ENCODE measurements at places on chromosomes 3 and 15. TPM values are rescaled to one million over a fixed set of nuclear protein-coding genes. Genes with fewer than 3 reads are reported as not detected.
A peak's percentile ranks its signal among the peaks of the same experiment; 100 is the strongest.

- no peak for DNase-seq
These were observed 75.5 kb downstream of the CCR1 start for GRCh38 chr3:46132565-46132964.

- no peak for DNase-seq
These were observed 53.7 kb downstream of the SCN11A start for GRCh38 chr3:38998086-38998485.

- DNase-seq, result no peak
These were observed 74.0 kb upstream of the CNTN4 start for GRCh38 chr3:2024713-2025112.

DNA sequence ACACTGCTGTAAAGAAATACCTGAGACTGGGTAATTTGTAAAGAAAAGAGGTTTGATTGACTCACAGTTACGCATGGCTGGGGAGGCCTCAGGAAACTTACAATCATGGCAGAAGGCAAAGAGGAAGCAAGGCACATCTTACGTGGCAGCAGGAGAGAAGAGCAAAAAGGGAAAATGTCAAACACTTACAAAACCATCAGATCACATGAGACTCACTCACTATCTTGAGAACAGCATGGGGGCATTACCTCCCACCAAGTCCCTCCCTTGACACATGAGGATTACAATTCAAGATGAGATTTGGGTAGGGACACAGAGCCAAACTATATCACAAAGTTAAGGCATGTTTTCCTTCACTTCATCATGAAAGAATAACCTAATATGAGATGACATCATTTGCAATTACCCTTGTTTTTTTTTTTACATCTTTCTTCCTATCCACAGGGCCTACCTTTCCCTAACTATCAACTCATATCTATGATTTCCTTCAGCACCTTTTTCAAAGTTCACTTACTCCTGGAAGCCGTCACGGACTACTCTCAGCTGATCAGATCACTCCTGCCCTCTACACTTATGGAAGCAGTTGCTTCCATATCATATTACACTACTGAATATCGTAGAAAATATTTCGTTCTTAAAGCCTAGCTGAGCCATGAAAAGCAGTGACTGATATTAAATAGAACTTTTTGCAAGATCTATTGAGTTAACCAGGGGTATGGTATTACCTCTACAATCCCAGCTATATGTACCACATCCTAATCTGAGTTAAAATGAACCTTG, 25.5 kb upstream of the ATP8B4 start:
- no peak for DNase-seq

DNA sequence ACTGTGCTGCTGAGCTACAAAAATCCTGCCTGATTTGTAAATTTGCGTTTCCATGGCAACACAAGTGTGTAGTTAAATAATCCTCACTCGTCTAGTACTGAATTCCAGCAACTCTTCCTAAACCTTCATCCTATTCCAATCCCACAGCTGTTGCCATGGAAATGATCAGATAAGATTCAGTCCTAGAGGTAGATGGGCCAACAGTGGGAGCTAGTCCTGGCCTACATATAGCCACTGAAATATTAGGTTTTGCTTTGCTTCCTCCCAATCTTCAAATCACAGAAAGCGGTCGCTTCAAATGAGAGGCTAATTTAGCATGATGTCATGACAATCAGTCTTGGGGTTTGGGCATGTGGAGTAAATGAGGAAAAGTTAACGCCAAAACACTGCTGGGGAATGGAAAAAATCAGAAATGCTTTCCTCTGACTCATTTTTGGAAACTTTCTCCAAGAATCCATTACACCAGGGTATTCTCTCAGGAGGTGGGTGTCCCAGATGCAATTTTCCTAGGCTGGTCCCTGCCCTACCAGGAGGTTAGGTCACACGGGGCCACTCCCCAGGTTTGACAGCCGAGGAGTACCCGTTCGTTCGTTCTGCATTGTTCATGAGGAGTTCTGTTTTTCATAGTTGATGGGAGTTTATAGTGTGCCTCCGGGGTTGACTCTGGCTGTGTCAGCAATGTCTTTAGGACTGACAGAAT, 159.2 kb upstream of the SLCO3A1 start:
- no peak for DNase-seq

- no peak for DNase-seq
These were observed 117.6 kb downstream of the FEZF2 start for GRCh38 chr3:62255758-62256157.

DNA sequence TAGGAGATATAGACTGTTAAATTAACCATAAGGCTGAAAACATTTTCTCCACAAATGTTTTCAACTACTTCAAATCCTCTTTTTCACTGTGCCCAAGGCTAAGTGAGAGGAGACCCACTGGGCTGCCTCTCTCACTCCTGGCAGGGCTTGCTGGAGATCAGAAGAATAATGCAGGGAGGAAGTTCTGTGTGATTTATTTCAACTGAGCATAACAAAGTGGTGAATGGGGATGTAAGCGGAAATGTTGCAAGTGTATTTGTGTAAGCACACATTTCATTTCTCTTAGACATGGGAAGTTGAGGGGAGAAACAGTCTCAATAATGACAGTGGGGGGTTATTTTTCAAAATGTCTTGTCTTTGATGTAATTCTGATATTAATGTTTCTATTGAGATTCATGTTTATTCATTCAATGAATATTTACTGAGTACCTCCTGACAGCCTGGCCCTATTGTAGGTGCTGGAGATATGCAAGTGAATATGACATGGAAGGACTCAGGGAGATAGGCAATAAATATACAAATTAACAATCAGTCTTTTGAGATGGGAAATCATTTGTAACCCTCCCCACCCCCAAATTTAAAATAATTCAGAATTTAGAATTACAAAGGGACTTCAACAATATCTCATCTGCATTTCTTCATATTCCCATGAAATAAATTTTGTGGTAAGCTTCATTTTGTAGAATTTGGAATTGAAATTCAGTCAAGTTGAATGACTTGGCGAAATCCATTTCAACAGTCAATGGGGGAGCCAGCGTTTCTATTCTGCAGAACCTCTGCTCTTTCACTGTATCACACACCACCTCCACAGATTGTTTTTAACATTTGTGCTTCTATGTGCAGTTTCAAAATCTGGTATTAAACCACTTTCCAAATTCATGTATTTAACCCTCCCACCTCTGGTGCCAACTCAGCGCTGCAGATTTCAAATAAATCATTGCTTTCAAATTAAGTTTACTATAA, 247.2 kb downstream of the SLC9A9 start:
- no peak for DNase-seq

DNA sequence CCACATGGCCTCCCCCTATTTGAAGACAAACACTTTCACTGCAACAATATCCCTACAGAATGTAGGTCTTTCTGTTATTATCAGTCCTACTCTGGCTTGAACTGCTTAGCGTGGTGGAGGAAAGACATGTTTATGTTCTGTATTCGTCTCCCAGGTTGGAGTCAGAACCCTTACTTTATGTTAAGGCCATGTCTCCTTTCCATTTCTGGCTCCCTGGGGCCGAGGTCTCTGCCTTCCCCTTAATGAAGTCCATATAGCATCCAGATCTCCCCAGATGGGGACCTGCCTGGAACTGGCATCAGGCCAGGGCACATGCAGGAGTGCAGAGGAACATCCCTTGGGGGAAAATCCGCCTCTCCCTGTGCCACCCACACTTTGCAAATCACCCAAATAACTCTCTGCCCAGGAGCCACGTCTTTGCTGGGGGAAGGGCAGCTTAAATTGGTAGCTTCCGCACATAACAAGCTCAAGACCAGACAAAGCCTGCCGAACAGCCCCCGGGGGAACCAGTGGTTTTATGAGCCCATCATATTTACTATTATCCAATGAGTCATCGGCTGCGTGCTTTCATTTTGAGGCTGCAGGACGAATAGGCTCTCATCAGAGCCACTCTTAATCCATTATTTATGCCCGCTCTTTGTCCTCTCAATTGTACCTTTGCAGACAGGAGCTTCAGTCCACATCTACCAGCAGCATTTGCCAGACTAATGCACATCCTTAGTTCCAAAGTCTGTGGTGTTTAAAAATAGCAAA, 237.0 kb downstream of the UACA start:
- DNase-seq, result no peak

DNA sequence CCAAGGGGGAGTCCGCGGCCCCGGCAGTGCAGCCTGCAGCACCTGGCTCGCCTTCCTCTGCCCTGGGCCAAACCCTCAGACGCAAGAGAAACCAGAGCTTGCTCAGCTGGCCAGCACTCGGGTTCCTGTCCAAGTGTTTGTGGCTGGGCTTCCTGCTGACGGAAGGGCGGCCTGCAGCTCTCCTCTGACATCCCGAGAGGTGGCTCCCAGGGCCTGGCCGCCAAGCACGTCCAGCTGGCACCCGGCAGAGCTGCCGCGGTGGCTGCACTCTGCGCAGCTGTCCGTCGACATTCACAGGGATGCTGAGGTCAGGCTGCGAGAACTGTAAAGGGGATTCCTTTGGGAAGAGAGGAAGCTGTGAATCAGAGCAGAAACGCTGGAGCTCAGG, 85.6 kb downstream of the CPN2 start:
- DNase-seq, result peak; percentile 93

GRCh38 chr15:45921376-45921775, 286.5 kb downstream of the SQOR start:
- DNase-seq, result no peak

DNA sequence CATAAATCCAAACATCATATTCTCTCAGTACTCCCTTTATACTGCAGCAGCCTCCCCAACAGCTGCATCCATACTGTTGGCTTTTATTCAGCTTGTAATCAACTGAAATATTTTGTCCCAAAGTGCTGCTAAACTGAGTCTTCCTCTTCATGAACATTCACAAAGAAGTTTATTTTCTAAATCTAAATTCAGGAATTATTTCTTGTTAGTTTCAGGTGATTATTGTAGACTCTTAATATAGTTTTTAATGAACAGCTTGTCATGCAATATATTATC, 269.3 kb upstream of the UBE2E2 start:
- DNase-seq, result no peak

- DNase-seq, result peak; percentile 94
These were observed 8.4 kb downstream of the NBEAL2 start for GRCh38 chr3:46987743-46988401.

DNA sequence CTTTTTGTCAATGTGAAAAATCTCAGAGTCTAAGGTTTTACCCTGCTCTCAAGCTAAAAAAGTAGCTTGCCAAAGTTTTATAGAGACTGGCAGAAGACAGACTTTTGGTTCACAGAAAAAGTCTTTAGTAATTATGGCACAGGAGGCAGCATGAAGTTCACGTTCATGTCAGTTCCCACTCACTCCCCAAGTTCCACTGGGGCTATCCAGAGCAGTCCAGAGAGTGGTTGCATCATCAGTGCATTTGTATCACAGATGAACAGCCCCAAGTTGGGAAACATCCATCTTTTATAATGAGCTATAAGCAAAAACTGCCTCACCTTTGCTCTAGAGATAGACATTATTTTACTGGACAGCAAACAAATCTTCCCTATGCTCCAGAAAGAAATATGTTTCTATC, 454.1 kb upstream of the AGTR1 start:
- no peak for DNase-seq

DNA sequence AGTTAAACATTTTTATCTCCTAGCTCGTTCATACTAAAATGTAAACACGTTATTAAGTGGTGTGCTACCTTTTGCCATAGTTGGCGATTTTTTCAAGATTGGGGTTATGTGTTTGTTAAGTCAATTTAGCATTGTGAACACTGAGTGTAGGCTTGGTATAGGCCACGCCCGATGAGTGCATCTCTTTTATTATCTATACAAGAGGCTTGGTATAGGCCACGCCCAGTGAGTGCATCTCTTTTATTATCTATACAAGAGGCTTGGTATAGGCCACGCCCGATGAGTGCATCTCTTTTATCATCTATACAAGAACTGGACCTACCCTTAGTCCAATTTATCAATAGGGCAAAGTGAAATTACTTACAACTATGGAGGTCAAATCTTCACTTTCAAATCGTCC, 70.4 kb downstream of the NIPA2 start:
- DNase-seq, result no peak

DNA sequence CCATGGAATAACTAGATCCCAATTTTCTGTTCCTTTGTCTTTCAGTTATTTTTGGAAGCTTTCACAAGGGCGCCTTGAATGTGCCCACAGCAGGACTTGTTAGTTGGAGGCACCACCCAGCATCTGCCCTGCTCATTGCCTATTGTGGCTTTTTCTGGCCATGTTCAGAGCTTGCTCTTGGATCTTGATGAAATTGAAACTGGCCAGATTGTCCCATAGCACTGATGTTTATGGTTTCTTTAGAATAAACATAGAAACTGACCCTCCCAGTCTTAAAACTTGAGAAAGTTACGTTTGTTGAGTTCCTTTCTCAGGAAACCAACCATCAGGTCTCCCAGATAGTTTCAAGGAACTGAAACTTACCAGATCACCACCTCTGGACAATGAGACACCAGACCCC, 474.7 kb downstream of the IL5RA start:
- DNase-seq, result no peak

GRCh38 chr3:42179110-42179725, 86.8 kb downstream of the CCK start:
- no peak for DNase-seq

- no peak for DNase-seq
These were observed 37.1 kb downstream of the FAM240A start for GRCh38 chr3:46649436-46649835.

GRCh38 chr15:71691458-71692417, 118.6 kb upstream of the NR2E3 start:
- DNase-seq, result no peak

GRCh38 chr15:84645997-84646396, 8.1 kb downstream of the WDR73 start:
- DNase-seq, result no peak

DNA sequence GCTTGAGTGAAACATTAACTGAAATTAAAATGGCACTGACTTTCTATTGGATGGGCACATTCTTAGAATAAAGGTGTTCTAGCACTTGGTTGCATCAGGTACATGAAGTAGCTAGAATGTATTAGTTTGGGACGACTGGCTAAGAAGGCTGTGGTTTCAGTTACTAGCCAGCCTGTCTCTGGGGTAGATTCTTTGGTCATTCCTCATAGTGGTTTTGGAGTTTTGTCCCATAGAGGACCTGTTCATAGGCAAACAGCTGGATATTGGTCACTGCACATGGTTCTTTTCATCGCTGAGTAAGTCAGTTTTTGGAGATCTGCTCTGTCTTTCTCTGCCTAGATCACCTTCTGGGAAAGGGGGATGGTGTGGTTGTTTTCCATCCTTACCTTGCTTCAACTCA, 55.3 kb downstream of the ADAMTSL3 start:
- no peak for DNase-seq

GRCh38 chr3:42497009-42497731, 5.3 kb upstream of the VIPR1 start:
- peak; percentile 38 for DNase-seq

The CELF6 gene
- total RNA-seq, result 0.70 TPM

The CALML4 gene
- total RNA-seq, result 1.6 TPM

The ANKUB1 gene
- not detected for total RNA-seq

The C3orf52 gene
- total RNA-seq, result 5.1 TPM

The CFAP91 gene
- total RNA-seq, result 0.57 TPM

The ZPLD1 gene
- total RNA-seq, result not detected

The CKMT1A gene
- 0.32 TPM for total RNA-seq

The CMC1 gene
- 22.3 TPM for total RNA-seq

The C3orf49 gene
- not detected for total RNA-seq

The LEKR1 gene
- total RNA-seq, result 0.32 TPM

The GPR160 gene
- 0.78 TPM for total RNA-seq

The TOP2B gene
- 108 TPM for total RNA-seq

The PSTPIP1 gene
- 2.7 TPM for total RNA-seq

The ZNF621 gene
- total RNA-seq, result 14.0 TPM

The FBXW12 gene
- not detected for total RNA-seq

The COPB2 gene
- total RNA-seq, result 87.0 TPM

The IQCF2 gene
- total RNA-seq, result not detected

All from cardiac septum (tissue), 1 donor.